Hippocampal formation (tissue), 2 donors: ENCODE measurements at places on chromosomes 13 and 19.

DNA sequence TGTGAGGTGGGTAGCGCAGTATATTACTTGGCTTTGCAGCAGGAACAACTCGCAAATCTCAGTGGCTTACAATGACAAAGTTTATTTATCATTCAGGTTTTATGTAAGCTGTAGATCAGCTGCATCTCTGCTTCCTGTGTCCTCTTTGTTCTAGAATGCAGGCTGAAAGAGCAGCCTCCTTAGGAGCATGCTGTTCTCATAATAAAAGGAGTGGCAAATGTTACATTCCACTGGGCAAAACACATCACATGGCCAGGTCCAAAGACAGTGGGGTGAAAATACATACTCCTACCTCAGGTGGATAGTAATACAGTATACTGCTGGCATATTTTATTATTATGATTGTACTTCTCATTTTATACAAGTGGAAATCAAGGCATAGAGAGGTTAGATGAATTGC lies 1.2 kb upstream of the CSNK1A1L start:
- no peak for DNase-seq

DNA sequence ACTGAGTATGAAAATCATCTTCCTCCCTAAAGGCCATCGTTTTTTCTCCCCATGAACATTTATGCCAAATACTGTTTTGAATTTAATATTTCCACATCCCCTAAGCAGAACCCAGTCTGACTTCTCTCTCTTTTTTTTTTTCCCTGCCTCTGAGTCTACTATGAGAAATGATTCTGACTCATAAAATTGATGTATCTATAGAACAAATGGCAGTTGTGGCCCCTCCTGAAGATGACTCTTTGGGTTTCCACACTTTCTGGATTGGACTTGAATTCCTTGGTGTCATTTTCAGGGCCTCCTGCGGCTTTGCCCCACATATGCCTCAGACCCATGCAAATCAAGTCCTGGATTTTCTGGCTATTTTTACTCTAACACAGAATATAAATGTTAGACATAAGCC lies 22.7 kb upstream of the NAXD start:
- no peak for DNase-seq

GRCh38 chr13:64130171-64130570 lies 2714.5 kb upstream of the PCDH20 start:
- DNase-seq, result no peak

DNA sequence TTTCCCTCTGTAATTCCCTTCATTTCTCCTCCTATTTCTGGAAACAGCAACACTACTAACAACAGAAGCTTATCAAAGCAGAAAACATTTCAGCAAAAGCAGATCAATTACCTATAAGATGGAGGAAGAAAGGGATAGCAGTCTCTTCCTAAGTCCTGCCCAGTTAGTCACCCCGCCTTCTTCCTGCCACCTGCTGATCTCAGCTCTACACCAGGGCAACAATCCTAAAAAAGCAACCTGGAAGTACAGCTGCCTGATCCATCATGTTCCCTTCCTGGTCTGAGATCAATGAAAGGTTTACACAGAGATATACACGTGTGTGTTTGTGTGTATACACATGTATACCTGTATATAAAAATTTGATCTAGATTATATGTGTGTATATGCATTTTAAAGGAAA lies 59.4 kb downstream of the TSC22D1 start:
- no peak for DNase-seq

DNA sequence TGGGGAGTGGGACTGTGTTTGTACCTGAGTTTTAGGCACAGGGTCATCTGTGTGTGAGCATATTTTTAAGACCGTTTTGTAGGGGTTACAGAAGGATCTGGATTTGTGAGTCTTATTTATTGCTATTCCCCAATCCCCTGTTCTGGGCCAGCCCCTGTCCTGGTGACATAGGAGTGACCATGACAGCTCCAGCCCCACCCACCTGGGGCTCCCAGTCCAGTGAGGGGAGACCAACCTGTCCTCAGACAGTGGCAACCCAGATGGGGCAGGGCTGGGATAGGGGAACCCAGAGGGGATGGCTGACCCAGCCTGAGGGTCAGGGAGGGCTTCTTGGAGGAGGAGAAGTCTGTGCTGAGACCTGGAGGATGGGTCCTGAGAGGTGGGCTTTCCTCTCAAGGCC lies 10.7 kb downstream of the TMEM160 start:
- no peak for DNase-seq
